ENCODE measurements at places on chromosomes 6 and 20. TPM values are rescaled to one million over a fixed set of nuclear protein-coding genes. Genes with fewer than 3 reads are reported as not detected.

DNA sequence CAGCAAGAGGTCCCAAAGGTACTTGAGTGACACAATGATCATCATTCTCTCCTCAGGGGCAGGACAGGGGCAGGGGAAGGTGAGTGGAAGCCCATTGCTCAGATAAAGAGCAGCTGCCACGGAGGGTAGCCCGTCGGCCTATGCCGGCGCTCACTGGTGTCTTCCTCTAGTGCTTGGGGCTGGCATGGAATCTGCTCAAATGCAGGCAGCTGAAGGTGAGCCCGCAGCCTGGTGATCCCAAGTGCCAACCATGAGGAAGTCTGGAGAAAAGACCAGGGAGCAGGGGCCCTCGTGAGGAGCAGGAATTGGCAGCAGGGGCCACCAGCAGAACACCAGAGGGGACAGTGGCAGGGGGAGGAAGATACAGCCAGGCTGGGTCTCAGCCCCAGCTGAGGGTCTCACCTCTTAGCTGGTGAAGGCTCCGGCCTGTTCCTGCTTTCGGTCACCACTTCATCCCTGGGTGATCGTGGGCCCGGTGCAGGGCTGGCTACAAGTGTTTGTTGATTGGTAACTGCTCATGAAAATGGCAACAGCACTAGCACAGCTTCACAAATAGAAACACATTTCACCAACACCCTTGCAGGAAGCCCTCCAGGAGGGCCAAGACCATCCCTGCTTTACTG, 24.7 kb downstream of the RBCK1 start:
- no peak for DNase-seq

GRCh38 chr6:35058865-35059522, 82.1 kb downstream of the TCP11 start:
- DNase-seq: peak; percentile 52

DNA sequence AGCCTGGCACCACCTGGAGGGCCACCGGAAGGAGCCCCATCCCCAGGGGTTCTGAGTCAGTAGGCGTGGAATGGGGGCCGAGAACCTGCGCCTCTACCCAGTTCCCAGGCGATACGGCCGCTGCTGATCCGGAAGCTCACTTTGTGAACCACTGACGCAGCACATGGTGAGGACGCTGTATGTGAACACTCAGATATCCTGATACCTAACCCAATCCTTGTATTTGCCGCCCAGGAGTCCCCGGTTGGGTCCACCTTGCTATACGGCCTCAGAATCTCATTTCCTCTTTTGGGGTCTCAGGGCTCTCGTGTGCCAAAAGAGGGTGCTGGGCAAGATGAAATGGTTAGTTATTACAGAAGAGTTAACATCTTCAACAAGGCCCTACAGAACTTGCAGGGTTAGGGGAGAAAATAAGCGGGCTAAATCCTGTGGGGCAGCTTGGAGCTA, 604 bp upstream of the RAB5IF start:
- DNase-seq: no peak

DNA sequence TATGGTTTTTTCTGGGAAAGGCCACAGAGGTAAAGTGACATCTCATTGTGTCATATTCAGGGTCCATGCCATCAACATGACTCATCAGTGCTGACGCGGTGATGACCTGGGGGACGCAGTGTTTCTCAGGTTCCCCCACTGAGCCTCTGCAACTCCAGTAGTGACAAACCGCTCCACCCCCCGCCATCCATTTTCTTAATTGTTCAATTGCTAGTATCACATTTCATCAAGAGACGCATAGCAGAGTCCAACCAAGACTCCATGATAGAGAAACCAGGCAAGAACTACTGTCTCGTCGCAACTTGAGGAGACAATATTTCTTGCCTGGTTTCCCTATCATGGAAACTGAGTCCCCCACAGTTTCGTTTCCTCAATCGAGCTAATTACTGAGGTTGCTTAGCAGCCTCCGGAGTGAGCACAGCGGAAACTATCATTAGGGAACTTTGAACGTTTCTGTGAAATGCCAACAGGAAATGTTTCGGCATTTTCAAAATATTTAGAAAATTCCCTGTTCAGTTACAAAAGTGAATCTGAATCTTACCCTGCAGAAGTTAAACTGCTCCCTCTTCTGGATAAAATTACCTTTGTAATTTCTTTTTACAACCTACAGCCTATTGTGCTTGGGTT, 12.2 kb upstream of the SERPINB1 start:
- DNase-seq: no peak

DNA sequence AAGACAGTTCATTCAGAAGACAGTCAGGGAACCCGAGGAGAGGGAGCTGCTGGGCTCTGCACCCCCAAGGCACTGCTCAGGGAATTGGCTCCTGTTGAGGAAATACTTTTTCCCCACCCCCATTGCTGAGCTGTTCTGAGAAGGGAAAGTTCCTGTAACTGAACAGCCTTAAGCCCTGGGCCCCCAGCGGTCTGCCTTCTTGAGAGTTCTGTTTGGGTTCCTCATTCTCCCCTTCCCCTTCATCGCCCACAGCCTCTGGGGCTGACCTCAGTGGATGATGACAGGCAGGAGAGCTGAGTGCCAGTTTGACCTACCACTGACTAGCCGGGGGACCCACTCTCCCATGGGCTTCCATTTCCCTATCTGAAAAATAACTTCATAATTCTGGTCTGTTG, 10.7 kb downstream of the HCK start:
- DNase-seq: no peak

DNA sequence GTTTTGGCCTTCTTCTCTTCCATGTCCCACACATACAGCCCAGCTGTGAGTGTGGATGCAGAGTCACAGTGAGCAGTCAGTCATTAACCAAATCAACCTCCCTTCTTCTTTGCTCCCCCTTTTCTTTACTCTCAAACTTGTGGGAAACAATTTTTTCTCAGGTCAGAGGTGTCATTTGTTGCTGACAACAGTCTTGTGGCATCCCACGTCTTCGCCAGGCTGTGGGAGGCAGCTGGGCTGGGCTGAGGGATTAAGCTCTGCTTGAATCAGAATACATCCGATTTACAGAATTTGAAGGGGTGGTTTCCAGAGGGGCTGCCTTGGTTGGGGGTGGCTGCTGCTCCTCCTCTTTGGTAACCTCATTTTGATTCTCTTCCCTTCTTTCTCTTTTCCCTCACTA, 40.5 kb downstream of the SCGN start:
- DNase-seq: peak; percentile 46

GRCh38 chr6:13710552-13711323, 897 bp downstream of the RANBP9 start:
- DNase-seq: peak; percentile 81

DNA sequence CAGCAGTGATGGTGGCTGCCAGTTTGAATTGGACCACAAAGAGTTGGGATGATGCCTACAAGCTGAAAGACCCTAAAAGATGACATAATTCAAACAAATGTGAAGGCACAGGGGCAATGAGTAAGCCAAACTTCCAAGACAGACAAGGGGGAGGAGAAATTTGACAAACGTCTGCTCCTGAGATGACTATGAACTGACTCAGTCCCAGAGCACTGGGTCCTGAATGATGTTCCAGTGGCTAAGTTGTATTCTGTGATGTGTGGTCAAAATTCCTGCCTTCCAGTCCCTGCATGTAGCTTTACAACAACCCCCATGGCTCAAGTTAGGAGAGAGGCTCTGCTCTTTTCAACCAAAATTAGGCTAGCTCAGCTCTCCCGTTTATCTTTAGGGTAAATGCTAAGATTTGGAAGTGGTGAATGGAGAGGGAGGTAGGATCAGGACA, 86.1 kb upstream of the SIRPA start:
- DNase-seq: no peak

HSPA12B gene
- 0.97 TPM for total RNA-seq

CRIP3 gene
- 20.1 TPM for total RNA-seq

FAM217A gene
- not detected for total RNA-seq

ZSCAN23 gene
- 6.5 TPM for total RNA-seq

HAO1 gene
- not detected for total RNA-seq
